Activated CD4-positive, alpha-beta T cell treated with anti-CD3 and anti-CD28 coated beads, Interleukin-2, amount 50 U/mL, for 16 hours (primary cell): ENCODE measurements at places on chromosomes 12 and 14.
A peak's percentile ranks its signal among the peaks of the same experiment; 100 is the strongest.

- DNase-seq: no peak
These were observed 16.0 kb upstream of the RIC8B start for GRCh38 chr12:106758349-106759110.

- DNase-seq: no peak
These were observed 265.5 kb upstream of the PRKD1 start for GRCh38 chr14:30193101-30193500.

- DNase-seq: no peak
These were observed 8.5 kb downstream of the VCPKMT start for GRCh38 chr14:50107850-50108249.

DNA sequence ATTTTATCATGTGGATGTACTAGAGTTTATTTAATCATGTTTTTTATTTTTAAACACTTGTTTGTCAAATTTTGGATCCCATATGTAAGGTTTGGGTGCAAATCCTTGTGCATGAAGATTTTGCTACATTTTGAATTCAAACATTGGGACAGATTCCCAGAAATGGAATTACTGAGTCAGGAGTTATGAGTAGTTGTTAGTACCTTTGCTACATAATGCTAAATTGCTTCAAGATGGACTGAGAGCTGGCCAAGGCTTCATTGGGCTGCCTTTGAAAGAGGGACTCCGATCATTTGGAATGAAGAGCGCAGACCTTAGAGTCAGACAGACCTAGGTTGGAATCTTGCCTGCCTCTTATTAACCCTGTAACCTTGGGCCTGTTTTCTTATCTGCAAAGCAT is 154.9 kb upstream of the PWP1 start:
- DNase-seq: no peak

- no peak for DNase-seq
These were observed 17.4 kb downstream of the FZD10 start for GRCh38 chr12:130179621-130180020.

GRCh38 chr12:54544743-54545142 is 4.7 kb upstream of the PDE1B start:
- no peak for DNase-seq

- DNase-seq: no peak
These were observed 7.6 kb downstream of the KCTD10 start for GRCh38 chr12:109469517-109469916.

DNA sequence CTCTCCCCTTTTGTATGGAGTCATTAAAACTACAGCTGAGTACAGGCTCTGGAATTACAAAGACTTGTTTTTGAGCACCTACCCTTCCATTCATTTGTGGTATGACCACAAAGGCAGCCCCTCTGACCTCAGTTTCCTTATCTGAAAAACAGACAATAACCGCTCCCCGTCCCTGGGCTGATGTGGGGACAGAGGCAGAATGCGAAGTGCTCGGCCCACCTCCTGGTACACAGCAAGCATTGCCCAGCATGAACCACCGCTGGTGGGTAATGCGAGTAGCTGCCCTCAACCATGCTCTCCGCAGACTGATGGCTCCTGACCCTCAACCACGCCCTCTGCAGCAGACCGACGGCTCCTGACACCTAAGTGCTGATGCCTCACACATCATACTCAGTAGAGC is 22.4 kb downstream of the P2RX2 start:
- no peak for DNase-seq

DNA sequence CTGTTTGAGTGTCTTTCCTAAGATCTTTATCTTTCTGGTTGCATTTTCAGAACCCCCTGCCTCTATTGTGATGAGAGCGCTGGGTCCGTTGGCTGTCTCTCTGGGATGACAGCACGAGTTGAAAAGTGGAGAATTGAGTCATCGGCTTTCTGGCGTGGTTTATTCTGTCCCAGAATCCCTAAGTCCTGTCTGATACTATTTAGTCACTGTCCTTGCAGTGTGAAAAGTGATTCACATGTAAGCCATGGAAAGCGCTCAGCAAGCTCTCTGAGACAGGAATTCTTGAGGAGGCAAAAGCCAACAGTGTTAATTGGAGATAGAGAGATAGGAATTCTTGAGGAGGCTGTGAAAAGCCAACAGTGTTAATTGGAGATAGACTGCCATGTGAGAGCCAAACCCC is 121.7 kb downstream of the CHST11 start:
- peak; percentile 79 for DNase-seq

DNA sequence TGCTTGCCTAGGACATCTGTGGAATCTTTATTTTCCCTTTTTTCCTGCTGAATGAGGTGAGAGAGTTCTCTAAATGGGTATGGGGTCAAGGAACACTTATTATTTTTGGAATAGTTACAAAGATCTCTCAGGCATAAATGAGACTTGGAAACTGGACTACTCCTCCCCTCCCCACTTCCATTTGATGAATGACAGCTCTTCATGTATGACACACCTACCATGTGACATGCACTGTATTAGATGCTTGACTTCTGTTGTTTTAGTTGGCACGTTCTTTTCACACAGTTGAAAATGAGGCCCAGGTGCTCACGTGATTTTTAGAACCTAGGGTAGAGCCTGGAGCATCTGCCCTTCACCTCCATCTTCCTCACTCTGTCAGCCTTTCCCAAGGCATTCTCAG is 62.4 kb downstream of the VCPKMT start:
- DNase-seq: no peak

- no peak for DNase-seq
These were observed 34.3 kb upstream of the IGF1 start for GRCh38 chr12:102514696-102515095.

- DNase-seq: no peak
These were observed 150.9 kb downstream of the ANO2 start for GRCh38 chr12:5794156-5794555.
